ENCODE measurements at places on chromosomes 11 and 22.
A peak's percentile ranks its signal among the peaks of the same experiment; 100 is the strongest.

DNA sequence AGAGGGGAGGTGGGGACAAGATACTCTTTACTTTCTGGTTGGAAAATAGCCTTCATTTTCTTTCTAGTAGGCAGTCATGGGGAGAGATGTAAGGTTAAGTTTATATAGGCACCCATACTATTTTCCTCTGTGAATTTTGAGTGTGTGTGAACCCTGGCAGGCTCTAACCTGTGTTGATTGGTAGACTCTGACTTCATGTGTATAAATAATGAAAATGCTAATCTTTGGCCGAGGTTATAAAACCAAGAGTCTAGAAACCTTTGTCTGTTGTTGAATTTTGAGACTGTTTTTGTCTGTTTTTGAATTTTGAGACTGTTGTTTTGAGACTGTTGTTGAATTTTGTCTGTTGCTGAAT, 14.0 kb downstream of the TRIM44 start:
- no peak for DNase-seq

DNA sequence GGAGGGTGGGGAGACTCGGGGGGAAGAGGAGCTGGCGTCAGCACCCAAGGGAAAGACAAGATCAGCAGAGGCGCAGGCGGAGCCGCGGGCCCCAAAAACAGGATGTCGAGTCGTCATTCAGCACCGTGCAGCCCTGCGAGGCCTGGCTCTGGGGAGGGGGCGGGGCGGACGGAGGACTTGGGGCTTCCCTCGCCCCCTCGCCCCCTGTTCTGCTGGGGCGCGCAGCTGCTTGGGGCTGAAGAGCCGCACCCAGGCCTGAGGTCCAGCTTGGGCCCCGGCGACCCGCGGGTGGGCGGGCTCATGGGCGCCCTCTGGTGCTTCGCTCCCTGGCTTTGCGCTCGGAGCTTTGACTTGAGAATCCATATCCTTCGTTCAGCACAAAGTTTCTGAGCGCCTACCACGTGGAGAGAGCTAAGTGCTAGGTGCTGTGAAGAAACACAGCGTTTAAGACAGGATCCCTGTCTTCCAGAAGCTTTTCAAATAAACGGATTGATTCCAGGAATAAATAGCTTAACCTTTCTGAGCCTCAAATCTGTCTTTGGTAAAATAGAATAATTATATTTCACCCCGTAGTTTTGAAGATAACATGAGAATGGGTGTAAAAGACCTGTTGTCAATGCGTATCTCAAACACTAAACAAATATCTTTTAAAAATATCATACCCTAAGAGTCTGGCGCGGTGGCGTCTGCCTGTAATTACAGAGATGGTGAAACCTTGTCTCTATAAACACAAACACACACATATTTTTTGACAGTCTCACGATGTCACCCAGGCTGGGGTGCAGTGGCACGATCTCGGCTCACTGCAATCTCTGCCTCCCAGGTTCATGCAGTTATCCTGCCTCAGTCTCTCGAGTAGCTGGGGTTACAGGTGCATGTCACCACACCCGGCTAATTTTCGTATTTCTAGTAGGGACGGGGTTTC, 929 bp upstream of the RHOG start:
- DNase-seq: peak; percentile 84

- DNase-seq: no peak
These were observed 6.2 kb downstream of the GAL3ST1 start for GRCh38 chr22:30568137-30568805.

- DNase-seq: no peak
These were observed 9.4 kb upstream of the ANO3 start for GRCh38 chr11:26322335-26323067.

DNA sequence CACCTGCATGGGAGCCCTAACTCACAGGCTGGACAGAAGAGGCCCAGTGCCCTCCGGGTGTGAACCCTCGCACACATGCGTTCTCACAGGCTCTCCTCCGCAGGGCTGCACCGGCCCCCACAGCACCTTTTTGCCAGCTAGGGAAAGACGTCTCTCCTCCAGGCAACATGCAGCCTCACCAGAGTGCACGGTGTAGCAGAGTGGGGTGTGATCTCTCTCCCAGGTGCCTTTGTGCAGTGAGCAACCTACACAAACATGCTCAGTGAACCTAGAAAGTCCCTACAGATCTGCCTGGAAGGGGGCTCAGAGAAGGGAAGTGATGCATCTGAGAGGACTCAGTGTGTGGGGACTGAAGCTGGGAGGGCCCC, 3.7 kb upstream of the CARNS1 start:
- DNase-seq: no peak

GRCh38 chr22:46574438-46574992, 37.1 kb upstream of the CELSR1 start:
- DNase-seq: no peak

GRCh38 chr11:73760135-73760678, 667 bp downstream of the RAB6A start:
- no peak for DNase-seq

DNA sequence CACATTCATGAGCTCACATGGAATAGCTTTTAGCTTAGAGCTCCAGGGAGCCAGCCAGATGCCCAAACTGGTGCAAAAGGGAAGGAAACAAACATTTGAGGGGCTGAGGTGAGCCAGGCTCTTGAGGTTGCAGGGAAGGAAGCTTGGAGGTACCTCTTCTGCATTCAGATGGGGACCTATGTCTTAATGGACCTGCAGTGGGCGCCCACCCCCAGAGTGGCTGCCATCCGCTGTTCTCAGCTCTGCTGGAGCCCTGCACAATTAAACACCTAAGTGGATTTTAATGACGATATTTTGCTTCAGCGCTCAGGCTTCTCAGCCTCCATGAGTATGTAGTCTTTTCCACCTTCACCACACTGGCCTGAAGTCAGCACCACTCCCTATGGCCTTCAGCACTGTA, 100.8 kb downstream of the LDLRAD3 start:
- no peak for DNase-seq

GRCh38 chr22:19708321-19709011, 5.8 kb upstream of the SEPTIN5 start:
- no peak for DNase-seq

GRCh38 chr11:120709808-120710207, 198.3 kb downstream of the GRIK4 start:
- DNase-seq: no peak

DNA sequence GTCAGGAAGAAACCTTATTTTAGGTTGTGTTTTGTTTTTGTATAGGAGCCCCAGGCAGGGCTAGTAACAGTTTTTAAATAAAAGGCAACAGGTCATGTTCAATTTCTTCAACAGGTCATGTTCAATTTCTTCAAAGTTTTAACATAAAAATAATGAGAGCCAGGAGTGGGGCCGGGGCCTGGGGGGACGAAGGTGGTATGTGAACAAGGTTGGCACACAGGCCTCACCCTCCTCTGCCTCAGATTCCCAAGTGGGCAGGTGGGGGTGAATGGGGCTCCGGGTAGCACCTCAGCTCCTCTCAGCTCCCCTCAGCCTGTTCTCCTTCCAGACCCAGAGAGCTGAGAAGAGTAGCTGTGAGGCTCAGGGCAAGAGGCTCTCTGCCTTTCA, 4.4 kb downstream of the DERL3 start:
- no peak for DNase-seq

GRCh38 chr11:63652671-63653070, 18.5 kb downstream of the ATL3 start:
- no peak for DNase-seq

DNA sequence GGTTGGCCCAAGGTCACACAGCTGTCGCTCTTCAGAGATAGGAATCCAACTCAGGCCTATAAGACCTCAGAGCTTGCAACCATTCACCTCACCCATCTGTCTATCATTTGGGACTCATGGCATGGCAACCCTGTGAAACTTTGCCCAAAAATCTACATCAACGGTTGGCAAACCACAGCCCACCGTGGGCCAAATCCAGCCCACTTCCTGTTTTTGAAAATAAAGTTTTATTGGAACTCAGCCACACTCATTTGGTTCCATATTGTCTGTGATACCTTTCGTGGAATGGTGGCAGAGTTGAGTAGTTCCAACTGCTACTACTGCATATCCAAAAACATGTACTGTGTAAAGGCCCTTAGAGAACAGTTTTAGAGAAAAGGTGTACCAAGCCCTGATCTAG, 307.8 kb downstream of the MN1 start:
- no peak for DNase-seq

DNA sequence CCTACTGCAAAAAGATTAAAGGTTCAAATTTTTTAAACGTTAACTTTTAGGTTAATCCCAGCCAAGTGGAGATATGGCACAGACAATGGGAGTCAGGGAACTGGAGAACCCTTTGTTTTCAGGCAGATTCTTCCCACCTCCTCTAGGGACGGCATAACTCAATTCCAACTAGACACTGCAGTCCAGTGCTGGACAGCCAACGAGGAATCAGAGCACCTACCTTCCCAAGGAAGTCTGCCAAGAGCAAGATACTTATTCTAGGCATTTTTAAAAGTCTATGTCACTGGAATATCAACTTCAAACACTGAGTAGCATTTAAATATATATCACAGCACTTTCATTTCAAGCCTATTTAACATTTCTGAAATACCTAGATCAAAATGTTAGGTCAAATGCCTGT, 7.3 kb downstream of the CADM1 start:
- no peak for DNase-seq

DNA sequence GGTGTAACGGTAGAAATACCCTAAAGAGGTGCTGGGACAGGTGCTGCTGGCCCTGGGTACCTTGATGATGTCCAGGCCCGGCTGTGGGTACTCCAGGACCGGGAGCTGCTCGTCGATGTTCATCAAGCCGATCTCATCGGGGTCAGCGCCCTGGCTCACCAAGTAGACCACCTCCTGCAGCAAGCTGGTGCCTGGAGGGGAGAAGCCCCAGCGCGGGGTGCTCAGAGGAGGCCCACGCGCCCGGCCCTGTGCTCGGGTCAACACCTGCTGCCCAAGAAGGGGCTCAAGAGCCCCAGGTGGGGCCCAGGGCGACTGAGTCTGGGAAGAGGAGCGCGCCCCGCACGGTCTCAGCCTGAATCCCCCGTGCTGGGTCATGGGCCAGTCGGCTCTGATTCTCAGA, 20.6 kb downstream of the SULT4A1 start:
- no peak for DNase-seq

DNA sequence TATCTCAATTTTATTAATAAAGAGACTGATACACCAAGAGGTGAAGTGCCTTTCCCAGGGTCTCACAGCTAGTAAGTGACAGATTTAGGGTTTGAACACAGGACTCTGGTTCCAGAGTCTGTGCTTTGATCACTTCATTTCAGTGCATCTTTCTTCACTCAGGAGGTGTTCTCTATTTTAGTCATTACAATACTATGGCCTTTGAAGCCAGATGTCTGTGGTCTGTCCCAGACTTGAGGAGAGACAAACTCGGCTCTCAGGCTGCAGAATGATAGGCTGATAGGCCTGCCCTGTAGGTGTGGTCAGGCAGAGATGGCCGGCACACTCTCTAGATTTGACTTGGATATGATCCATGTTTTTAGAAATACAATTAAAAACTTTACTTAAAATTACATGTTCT, 478.5 kb upstream of the CCDC90B start:
- DNase-seq: no peak

GRCh38 chr11:117396970-117397369, 69.3 kb downstream of the CEP164 start:
- DNase-seq: no peak

GRCh38 chr11:123381817-123382554, 48.1 kb upstream of the GRAMD1B start:
- no peak for DNase-seq

- no peak for DNase-seq
These were observed 870.6 kb upstream of the LRRC4C start for GRCh38 chr11:42329929-42330565.

GRCh38 chr11:64500176-64501013, 90.6 kb upstream of the SLC22A12 start:
- DNase-seq: no peak

DNA sequence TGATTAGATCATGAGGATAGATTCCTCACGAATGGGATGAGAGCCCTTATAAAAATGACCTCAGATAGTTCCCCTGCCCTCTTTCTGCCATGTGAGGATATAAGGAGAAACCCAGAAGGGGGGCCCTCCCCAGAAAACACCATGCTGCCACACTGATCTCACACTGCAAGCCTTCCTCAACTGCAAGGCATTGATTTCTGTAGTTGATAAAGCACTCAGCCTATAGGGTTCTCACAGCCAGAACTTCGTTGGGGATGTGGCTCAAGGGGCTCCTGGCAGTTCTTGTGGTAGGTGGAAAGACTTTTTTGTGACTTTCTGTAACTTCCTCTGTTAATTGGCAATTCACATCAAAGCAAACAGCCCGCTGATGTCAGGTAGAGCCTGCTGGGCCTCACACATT, 108.9 kb downstream of the CD44 start:
- DNase-seq: no peak

DNA sequence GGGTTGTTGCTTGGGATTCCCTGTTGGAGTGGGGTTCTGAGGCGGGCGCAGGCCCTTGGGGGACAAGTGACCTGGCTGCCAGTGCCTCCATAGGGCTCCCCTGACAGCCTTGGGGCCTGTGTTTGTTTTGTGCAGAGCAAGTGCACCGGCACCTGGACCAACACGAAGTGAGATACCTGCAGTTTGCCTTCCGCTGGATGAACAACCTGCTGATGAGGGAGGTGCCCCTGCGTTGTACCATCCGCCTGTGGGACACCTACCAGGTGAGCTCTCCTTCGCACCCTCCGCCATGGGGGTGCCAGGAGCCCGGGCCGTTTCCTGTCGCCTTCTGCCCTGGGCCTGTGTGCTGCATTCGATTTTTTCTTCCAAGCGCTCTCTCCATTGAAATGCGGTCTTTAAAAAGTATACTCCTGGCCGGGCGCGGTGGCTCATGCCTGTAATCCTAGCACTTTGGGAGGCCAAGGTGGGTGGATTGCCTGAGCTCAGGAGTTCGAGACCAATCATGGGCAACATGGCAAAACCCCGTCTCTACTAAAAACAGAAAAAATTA, 274.6 kb downstream of the TBC1D22A start:
- DNase-seq: no peak

GRCh38 chr11:1290052-1291040, 19.1 kb downstream of the TOLLIP start:
- DNase-seq: no peak

DNA sequence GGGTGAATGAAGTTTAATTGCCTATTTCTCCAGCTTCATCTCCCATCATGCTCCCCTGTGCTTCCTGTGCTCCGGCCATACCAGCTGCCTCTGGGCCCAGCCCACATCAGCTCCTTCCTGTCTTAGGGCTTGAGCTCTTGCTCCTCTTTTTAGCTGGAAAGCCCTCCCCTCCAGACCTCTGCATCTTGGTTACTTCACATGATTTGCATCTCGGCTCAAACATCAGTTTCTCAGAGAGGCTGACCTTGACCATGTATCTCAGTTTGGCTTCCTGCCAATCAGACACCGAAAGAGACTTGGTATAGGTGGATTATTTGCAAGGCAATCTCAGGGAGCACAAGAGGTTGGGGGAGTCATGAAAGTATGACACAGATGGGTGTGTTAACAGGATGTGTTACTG, 73.2 kb upstream of the TIMP3 start:
- DNase-seq: no peak

- DNase-seq: peak; percentile 6
These were observed 38.0 kb upstream of the TBCEL start for GRCh38 chr11:120985718-120986569.

DNA sequence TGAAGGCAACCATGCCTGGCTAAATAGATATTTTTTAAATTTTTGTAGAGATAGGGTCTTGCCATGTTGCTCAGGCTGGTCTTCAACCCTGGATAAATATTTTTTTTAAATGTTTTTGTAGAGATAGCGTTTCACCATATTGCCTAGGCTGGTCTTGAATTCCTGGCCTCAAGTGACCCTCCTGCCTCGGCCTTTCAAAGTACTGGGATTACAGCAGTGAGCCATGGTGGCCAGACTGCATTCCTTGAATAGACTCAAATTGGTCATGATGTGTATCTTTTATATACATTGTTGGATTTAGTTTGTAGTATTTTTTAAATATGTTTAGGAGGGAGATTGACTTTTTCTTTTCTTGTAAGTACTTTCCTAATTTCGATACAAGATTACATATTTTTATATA, 325.7 kb upstream of the C11orf87 start:
- DNase-seq: no peak

Data from activated CD8-positive, alpha-beta memory T cell treated with anti-CD3 and anti-CD28 coated beads for 1 hour (primary cell).